ENCODE measurements at places on chromosomes 13 and 19.

- DNase-seq, result no peak
Measured at GRCh38 chr19:16224293-16225045, 26.8 kb downstream of the AP1M1 start.

DNA sequence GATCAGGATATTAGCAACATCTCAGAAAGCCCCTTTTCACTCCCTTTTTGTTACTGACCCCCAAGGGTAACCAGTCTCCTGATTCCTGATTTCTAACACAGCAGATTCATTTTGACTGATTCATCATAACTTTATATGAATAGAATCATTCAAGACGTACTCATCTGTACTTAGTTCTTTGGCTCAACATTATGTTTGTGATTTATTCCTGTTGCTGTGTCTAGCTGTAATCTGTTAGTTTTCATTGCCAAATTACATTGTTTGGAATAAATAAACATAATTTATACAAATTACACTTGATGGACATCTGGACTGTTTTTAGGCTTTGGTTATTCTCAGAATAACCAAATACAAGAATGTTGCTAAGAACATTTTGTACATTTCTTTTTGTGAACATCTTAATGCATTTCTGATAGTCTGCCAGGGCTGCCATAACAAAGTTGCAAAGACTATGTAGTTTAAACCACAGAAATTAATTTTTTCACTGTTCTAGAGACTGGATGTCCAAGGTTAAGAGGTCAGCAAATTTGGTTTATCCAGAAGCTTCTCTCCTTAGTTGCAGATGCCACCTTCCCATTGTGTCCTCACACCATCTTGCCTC, 62.8 kb upstream of the EDNRB start:
- DNase-seq, result no peak

DNA sequence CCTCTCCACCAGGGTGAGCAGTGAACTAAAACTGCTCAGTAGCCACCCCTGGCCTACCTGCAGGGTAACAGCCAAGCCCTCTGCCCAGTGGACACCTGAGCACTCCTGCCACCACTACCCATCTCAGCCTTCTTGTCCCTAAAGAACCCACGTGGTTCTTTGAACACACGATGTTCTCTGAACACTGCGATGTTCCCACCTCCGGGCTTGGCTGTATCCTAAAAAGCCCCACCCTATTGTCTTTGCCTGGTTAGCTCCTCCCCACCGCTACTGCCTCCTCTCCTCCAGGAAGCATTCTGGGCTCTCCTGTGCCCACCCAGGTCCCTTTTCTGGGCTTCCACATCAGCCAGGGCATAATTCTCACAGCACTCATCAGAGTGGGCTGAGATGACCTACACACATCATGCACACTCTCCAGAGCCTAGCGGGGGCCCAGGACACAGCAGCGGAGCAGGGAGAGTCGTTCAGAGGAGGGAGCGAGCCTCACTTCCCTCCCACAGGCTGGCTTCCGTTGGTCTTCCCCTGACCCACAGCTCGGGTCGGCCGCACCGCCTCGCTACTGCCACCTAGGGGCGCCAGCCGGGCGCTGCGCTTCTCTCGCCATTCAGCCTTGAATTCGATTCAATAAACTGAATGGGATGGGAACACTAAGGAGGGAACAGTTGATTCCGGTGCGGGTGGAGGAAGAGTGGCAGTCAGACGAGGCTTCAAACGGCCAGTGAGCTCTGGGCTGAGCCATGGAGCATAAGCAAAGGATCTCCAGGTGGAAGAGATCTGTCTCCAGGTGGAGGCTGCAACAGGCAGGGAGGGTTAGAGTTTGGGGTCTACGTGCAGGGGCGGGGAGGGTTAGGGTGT, 3.2 kb downstream of the ELAVL1 start:
- peak; percentile 61 for DNase-seq

DNA sequence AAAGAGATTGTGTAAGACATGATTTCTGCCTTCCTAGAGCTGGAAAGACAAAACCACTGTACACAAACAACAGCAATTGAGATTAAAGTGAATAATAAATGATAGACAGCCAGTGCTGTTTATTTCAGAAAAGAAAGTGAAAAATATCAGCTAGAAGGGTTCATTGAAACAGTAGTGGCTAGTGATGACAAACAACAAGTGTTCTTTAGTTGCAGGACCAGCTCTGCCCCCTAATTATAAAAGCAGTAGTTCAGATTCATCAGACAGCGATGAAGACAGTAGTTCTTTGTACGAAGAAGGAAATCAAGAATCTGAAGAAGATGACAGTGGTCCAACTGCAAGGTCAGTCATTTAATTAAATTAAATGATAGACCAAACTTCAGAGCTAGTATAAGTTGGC, 14.8 kb downstream of the GPALPP1 start:
- no peak for DNase-seq

DNA sequence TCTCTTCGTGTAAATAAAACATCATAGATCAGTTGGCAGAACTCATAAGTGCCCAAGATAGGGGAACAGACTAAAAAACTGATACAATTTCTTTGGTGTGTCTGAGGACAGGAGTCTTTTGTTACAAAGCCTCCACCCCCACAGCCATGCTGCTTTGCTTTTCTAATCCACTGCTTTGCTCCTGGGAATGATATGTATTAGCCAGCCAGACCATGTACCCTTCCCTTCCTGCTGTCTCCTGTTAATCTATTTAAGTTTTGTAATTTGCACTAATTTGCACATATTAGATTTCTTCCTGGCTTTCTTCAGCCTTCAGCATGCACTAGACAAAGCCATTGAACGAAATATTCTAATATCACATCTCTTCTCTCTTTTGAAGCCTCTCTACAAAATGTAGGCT, 130.5 kb downstream of the MAB21L1 start:
- no peak for DNase-seq

DNA sequence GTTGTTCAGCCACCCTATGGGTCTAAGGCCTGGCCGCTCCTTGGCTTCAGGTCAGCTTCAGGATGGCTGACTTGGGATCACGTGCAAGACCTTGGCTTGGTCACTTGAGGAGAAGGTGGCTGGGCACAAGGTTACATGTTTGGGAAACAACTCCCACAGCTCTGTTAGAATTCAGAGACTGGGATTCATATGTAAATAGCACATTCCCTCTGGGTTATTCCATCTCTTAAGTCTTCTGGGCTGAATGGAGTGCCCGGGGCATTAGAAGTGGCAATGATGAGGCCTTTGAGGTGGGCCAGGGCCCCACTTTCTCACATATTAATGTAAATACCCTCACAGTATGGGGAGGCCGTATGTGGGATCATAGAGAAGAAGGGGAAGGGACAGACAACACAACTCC, 150.9 kb downstream of the EFNB2 start:
- DNase-seq, result no peak

DNA sequence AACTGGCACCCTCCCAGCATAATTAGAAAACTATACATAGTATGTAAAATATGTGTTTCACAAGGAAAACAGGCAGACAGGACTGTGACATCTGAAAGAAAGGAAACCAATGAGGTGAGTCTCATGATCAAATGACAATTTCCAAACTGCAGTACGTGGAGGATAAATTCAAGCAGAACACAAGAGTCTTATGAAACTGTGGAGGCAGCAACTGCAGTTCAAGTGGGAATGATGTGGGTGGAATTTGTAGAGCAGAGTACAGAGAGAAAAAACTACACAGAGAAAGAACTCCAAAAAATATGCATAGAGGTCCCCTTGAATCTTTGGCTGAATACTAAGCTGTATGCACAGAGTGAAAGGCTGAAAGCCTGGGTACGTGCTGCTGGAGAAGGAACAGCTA, 9.7 kb downstream of the SIGLEC6 start:
- DNase-seq, result no peak

GRCh38 chr13:48731957-48732569, 78.3 kb downstream of the CYSLTR2 start:
- peak; percentile 13 for DNase-seq

DNA sequence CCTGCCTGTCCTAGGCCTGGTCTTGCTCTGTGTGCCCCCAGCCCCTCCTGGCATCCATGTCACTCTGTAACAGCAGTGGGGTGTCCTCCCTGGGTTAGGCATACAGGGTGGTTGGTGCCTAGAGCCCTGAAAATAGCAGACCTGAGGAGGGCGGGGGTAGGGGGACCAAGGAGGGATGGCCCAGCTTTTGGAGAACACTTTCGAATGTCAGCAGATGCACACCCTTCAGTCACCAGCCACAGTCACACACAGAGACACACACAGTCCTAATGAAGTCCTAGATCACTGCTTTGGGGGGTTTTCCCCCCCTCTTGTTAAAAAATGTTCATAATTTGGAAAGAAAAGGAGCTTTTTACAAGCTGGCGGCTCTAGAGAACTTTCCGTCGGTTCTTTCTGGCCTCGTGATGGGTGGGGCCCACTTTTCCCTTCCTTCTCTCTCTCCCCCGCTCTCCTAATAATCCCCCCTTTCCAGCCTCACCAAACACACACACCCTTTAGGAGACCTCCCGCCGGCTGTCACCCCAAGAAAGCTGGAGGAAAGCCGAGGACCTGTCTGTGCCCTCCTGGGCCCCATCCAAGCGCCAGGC, 47.9 kb downstream of the LYL1 start:
- no peak for DNase-seq

All from 8988T (cell line).